ENCODE measurements at places on chromosomes 16 and 17.

- H3K4me1 ChIP-seq = peaks cover 17% of the 10 kb centered on the region
- H3K36me3 ChIP-seq = peaks cover 32% of the 10 kb centered on the region
- H3K27me3 ChIP-seq = no peaks in the 10 kb centered on the region
- H3K27ac ChIP-seq = no peak overlapping the region
- DNase-seq = no peak
Observed at GRCh38 chr16:56413381-56413780, 12.0 kb downstream of the AMFR start.

GRCh38 chr17:44602390-44602789, 45.1 kb downstream of the FZD2 start:
- H3K4me3 ChIP-seq = no peak overlapping the region
- H3K4me1 ChIP-seq = no peaks in the 10 kb centered on the region
- H3K36me3 ChIP-seq = no peaks in the 10 kb centered on the region

- H3K4me1 ChIP-seq = peaks cover 6% of the 10 kb centered on the region
- peaks cover 12% of the 10 kb centered on the region for H3K36me3 ChIP-seq
- no peaks in the 10 kb centered on the region for H3K27me3 ChIP-seq
- H3K27ac ChIP-seq = no peak overlapping the region
- no peak overlapping the region for H3K4me3 ChIP-seq
- DNase-seq = no peak
Observed at GRCh38 chr17:80569924-80570323, 25.3 kb downstream of the RPTOR start.

- H3K36me3 ChIP-seq = peaks cover 52% of the 10 kb centered on the region
- H3K27me3 ChIP-seq = no peaks in the 10 kb centered on the region
- H3K4me1 ChIP-seq = no peaks in the 10 kb centered on the region
- H3K27ac ChIP-seq = no peak overlapping the region
- DNase-seq = no peak
Observed at GRCh38 chr17:77203436-77203835, 62.7 kb downstream of the SEC14L1 start.

- H3K27me3 ChIP-seq = no peaks in the 10 kb centered on the region
- H3K4me1 ChIP-seq = no peaks in the 10 kb centered on the region
- no peak overlapping the region for H3K4me3 ChIP-seq
- DNase-seq = no peak
- no peaks in the 10 kb centered on the region for H3K36me3 ChIP-seq
Observed at GRCh38 chr16:62870554-62870953, 834.3 kb upstream of the CDH8 start.

- H3K4me1 ChIP-seq = peaks cover 2% of the 10 kb centered on the region
- H3K4me3 ChIP-seq = no peak overlapping the region
- H3K36me3 ChIP-seq = no peaks in the 10 kb centered on the region
- no peak overlapping the region for H3K27ac ChIP-seq
Observed at GRCh38 chr17:62802561-62803205, 5.4 kb downstream of the MARCHF10 start.

DNA sequence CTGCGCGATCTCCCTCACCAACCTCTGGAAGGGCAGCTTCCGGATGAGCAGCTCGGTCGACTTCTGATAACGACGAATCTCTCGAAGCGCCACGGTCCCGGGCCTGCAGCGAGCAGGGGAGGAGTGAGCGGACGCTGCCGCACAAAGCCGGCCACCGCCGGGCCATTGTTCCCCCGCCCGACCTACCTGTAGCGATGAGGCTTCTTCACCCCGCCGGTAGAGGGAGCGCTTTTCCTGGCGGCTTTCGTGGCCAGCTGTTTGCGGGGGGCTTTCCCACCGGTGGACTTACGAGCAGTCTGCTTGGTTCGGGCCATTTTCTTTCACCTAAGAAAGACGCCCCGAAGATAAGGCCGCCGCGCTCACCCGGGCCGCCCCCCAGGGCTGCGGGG, 5.8 kb upstream of the UNK start:
- H3K27ac ChIP-seq = peak overlapping the region; percentile 91
- peak overlapping the region; percentile 96 for H3K4me3 ChIP-seq
- no peaks in the 10 kb centered on the region for H3K27me3 ChIP-seq
- peaks cover 37% of the 10 kb centered on the region for H3K36me3 ChIP-seq
- DNase-seq = peak; percentile 78

GRCh38 chr17:45197108-45197507, 24.6 kb upstream of the FMNL1 start:
- no peak overlapping the region for H3K27ac ChIP-seq
- DNase-seq = no peak
- no peaks in the 10 kb centered on the region for H3K27me3 ChIP-seq
- H3K4me1 ChIP-seq = peaks cover 4% of the 10 kb centered on the region

- DNase-seq = no peak
- H3K27me3 ChIP-seq = peaks cover 7% of the 10 kb centered on the region
- no peak overlapping the region for H3K4me3 ChIP-seq
- peaks cover 16% of the 10 kb centered on the region for H3K36me3 ChIP-seq
- H3K27ac ChIP-seq = no peak overlapping the region
- peaks cover 8% of the 10 kb centered on the region for H3K4me1 ChIP-seq
Observed at GRCh38 chr17:81898029-81898866, 3.8 kb upstream of the NPB start.

- peaks cover 94% of the 10 kb centered on the region for H3K4me1 ChIP-seq
- H3K4me3 ChIP-seq = no peak overlapping the region
- peaks cover 2% of the 10 kb centered on the region for H3K27me3 ChIP-seq
Observed at GRCh38 chr17:10117581-10118001, 80.8 kb downstream of the GAS7 start.

DNA sequence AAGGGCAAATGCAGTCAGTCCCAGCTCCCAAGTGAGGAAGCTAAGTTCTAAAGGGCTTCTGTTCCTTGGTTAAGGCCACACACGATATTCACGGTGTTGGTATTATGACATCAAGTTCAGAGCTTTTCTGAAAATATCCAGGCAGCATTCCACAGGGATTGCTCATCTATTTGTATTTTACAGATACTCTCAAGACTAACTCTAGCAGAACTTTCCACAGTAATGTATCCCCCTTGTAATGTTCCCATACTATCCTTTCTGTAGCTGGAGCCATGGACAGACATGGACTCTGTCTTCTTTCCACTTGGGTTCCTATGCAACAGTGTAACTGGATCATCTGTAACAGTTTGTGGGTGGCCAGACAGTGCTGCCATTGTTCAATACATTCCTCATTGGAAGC, 13.5 kb downstream of the SDR42E1 start:
- no peaks in the 10 kb centered on the region for H3K27me3 ChIP-seq
- DNase-seq = no peak
- peaks cover 4% of the 10 kb centered on the region for H3K36me3 ChIP-seq
- no peak overlapping the region for H3K4me3 ChIP-seq

GRCh38 chr17:48952904-48953303, 8.3 kb upstream of the SNF8 start:
- DNase-seq = peak; percentile 30
- no peak overlapping the region for H3K27ac ChIP-seq
- H3K4me1 ChIP-seq = peaks cover 6% of the 10 kb centered on the region
- no peaks in the 10 kb centered on the region for H3K36me3 ChIP-seq

DNA sequence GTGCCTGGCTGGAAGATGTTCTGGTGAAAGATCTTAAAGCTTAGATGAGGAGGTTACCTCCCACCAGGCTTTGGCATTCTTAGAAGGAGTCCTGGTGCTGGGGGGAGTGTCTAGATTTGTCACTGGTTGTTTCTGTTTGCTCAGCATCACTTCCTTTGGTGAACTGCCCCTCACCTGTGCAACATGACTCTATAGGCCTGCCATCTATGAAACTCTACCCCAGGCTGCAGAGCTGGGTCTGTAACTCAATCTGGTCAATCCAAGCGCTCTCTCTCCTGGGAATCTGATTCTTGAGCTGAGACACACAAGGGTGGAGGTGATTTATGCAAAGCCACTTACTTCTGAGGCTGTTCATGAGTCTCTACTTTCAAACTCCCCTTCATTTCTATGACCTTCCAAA, 399.4 kb downstream of the NPIPA7 start:
- no peaks in the 10 kb centered on the region for H3K36me3 ChIP-seq
- no peak overlapping the region for H3K4me3 ChIP-seq
- H3K27me3 ChIP-seq = peaks cover 2% of the 10 kb centered on the region

- H3K36me3 ChIP-seq = peaks cover 15% of the 10 kb centered on the region
- peak overlapping the region; percentile 55 for H3K27ac ChIP-seq
- no peak for DNase-seq
- H3K4me3 ChIP-seq = no peak overlapping the region
- H3K4me1 ChIP-seq = peaks cover 53% of the 10 kb centered on the region
Observed at GRCh38 chr17:29642171-29642611, 19.5 kb upstream of the CORO6 start.

GRCh38 chr16:68539711-68540239, 684 bp downstream of the ZFP90 start:
- peak overlapping the region; percentile 91 for H3K4me3 ChIP-seq
- peaks cover 16% of the 10 kb centered on the region for H3K4me1 ChIP-seq
- H3K27ac ChIP-seq = peak overlapping the region; percentile 85
- H3K27me3 ChIP-seq = no peaks in the 10 kb centered on the region
- peak; percentile 10 for DNase-seq

GRCh38 chr16:84175350-84176081, 11.3 kb downstream of the TAF1C start:
- peaks cover 15% of the 10 kb centered on the region for H3K4me1 ChIP-seq
- peak; percentile 62 for DNase-seq
- no peaks in the 10 kb centered on the region for H3K27me3 ChIP-seq
- no peaks in the 10 kb centered on the region for H3K36me3 ChIP-seq
- H3K4me3 ChIP-seq = no peak overlapping the region

DNA sequence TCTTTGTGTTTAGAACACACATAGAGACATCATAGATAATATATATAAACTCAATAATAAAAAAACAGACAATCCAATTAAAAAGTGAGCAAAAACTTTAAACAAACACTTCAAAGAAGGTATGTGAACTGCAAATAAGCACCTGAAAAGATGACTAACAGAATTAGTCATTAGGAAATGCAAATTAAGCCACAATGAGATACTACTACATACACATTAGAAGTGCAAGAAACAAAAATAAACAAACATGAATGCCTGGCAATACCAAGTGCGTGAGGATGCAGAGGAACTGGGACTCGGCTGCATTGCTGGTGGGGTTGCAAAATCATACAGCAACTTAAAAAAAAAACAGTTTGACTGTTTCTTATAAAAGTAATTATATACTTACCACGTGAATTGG, 799.0 kb downstream of the KCNJ2 start:
- no peaks in the 10 kb centered on the region for H3K4me1 ChIP-seq
- no peaks in the 10 kb centered on the region for H3K27me3 ChIP-seq
- no peak overlapping the region for H3K27ac ChIP-seq
- H3K36me3 ChIP-seq = no peaks in the 10 kb centered on the region
- H3K4me3 ChIP-seq = no peak overlapping the region

DNA sequence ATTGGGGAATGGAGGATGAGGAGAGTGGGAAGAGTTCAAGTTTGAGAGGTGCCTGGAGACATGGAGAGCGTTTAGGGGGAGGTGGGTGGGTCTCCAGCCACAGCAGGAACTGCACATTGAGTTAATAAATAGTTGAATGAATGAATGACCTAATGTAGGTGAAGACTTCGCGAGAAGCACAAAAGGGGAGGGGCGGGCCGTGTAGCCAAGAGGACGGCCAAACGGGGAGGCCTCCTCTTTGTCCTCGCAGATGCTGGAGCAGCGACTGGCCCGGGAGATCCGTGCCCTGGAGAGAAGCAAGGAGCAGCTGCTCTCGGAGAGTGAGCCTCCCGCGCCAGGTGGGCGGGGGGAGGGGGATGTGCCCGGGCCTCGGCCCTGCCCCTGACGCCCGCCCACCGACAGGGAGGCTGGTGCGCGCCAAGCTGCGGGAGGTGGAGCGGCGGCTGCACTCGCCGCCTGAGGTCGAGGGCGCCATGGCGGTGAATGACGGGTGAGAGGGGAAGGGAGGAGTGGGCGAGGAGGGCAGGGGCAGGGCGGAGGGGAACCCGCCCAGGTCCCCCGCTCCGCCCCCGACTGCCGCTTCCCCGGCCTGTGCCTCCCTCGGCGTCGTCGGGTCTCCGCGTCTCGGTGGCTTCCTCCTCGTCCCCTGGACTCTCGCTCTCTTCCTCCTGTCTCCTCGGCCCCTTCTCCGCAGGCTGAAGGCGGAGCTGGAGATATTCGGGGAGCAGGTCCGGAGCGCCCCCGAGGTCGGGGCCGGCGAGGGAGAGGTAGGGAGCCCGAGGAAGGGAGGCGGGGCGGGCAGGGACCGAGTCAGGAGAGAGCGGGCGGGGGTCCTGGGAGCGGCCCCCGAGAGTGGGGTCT, 12.9 kb downstream of the SYCE1L start:
- no peaks in the 10 kb centered on the region for H3K36me3 ChIP-seq
- peak overlapping the region; percentile 15 for H3K27ac ChIP-seq
- H3K27me3 ChIP-seq = no peaks in the 10 kb centered on the region
- peak; percentile 72 for DNase-seq
- peaks cover 15% of the 10 kb centered on the region for H3K4me1 ChIP-seq
- peak overlapping the region; percentile 75 for H3K4me3 ChIP-seq

DNA sequence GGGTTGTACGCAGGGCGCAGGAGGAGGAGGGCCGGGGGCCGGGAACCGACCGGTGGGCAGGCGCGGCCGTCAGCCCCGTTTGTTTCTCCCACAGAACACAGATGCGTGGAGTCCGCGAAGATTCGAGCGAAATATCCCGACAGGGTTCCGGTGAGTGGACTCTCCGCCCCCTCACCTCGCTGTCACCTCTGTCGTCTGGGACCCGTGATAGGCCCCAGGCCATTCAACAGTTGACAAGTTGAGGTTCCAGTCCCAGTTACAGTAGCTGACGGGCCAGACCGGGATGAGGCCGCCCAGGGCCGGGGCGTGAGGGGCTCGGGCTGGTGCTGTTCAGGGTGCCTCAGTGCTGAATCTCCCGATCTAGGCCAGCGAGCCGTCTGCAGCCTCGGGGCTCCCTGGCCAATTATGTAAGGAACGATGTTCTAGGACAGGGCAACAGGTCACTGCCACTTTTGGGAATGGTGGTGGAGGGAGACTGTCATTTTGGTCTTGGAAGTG, 628 bp downstream of the GABARAPL2 start:
- H3K27me3 ChIP-seq = peaks cover 2% of the 10 kb centered on the region
- peak overlapping the region; percentile 59 for H3K27ac ChIP-seq
- DNase-seq = peak; percentile 16
- peaks cover 17% of the 10 kb centered on the region for H3K36me3 ChIP-seq
- H3K4me1 ChIP-seq = peaks cover 41% of the 10 kb centered on the region

DNA sequence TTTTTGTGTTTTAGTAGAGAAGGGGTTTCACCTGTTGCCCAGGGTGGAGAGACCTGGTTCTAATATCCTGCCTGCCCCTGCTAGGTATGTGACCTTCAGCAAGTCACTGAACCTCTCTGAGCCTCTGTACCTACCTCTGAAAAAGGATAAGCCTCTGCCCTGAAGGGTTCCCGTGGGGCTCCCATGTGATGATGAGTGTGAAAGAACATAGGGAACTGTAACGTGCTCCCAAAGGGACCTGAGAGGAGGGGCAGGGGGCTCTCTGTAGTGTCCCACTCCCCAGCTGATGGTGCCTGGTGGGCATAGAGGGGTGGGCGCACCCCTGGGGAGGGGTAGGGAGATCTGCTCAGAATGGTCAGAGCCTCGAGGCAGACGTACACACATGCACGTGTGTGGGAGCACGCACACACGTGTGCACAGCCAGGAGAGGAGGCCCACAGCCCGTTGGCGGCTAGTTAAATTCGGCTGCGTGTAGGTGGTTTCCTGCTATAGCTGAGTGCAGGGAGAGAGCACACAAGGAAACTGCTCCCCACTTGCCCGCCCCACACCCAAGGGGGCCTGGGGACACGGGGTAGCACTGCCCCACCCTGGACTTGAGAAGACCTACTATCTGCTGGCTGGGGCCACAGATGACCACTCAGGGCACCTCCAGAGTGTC, 6.7 kb downstream of the KCNH4 start:
- H3K4me1 ChIP-seq = peaks cover 10% of the 10 kb centered on the region
- peaks cover 12% of the 10 kb centered on the region for H3K27me3 ChIP-seq
- H3K36me3 ChIP-seq = peaks cover 4% of the 10 kb centered on the region
- no peak overlapping the region for H3K4me3 ChIP-seq

- no peak overlapping the region for H3K4me3 ChIP-seq
- H3K27me3 ChIP-seq = no peaks in the 10 kb centered on the region
- H3K4me1 ChIP-seq = peaks cover 49% of the 10 kb centered on the region
- H3K27ac ChIP-seq = peak overlapping the region; percentile 45
Observed at GRCh38 chr17:9256751-9257629, 235.7 kb downstream of the NTN1 start.
